ENCODE measurements at places on chromosomes 12 and 14.

- peak; percentile 43 for DNase-seq
Observed at GRCh38 chr14:27410981-27411380, 813.1 kb upstream of the NOVA1 start.

GRCh38 chr14:85934123-85934885 is 404.4 kb downstream of the FLRT2 start:
- DNase-seq: peak; percentile 51

GRCh38 chr14:75340921-75341320 is 62.3 kb downstream of the FOS start:
- peak; percentile 5 for DNase-seq

GRCh38 chr14:39988939-39989338 is 556.7 kb upstream of the FBXO33 start:
- DNase-seq: peak; percentile 38

DNA sequence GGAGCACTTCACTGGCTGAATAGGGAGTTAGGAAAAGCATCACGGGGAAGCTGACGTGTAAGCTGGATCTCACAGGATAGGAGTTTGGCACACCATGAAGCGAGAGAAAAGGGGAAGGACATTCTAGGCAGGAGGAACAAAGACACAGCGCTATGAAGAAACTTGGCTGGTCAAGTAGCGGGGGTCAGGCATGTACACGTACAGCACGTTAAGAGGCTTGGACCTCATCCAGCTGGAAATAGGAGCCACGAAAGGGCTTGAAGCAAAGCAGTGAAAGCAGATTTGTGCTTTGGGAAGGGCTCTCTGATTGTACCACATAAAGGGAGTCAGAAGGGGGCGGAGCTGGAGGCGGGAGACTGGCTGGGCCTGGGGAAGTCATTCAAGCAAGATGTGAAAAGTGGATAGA is 19.6 kb upstream of the GALNT8 start:
- DNase-seq: peak; percentile 3

DNA sequence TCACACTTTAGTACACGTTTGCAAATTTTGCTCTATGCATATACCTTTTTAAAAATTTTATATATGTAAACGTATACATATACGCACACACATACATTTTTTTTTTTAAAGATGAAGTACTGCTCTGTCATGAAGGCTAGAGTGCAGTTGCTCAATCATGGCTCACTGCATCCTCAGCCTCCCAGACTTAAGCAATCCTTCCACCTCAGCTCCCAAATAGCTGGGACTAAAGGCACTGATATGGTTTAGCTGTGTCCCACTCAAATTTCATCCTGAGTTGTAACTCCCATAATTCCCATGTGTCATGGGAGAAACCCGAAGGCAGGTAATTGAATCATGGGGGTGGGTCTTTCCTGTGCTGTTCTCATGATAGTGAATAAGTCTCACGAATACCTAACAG is 220.8 kb upstream of the CAND1 start:
- no peak for DNase-seq

DNA sequence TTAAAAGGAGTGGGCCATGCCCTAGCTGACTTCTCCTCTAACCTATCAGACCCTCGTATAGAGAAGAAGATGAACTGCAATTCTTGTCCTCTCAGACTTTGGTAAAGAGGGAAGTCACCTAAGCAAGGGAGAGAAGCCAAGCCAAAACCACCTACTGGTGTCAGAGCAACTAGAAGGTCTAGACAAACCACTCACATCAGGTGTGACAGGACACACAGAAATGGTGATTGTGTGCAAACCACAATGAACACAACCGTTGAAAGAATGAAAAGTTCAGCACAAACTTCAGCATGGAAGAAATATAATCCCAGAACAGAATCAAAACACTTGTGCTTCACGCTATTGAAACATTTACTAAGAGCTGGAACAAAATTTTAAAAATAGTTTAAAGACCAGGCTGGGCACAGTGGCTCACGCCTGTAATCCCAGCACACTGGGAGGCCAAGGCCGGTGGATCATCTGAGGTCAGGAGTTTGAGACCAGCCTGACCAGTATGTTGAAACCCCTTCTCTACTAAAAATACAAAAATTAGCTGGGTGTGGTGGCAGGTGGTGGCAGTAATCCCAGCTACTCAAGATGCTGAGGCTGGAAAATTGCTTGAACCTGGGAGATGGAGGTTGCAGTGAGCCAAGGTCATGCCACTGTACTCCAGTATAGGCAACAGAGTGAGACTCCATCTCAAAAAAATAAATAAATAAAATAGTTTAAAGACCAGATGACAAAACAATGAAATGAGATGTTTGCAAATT is 56.2 kb upstream of the NTF3 start:
- no peak for DNase-seq
